COLO829 (cell line): ENCODE measurements at places on chromosomes 5 and 9.

- no peak for DNase-seq
Observed at GRCh38 chr5:150484964-150485692, 22.8 kb upstream of the NDST1 start.

GRCh38 chr5:78696637-78697036 lies 48.1 kb upstream of the LHFPL2 start:
- DNase-seq: no peak

DNA sequence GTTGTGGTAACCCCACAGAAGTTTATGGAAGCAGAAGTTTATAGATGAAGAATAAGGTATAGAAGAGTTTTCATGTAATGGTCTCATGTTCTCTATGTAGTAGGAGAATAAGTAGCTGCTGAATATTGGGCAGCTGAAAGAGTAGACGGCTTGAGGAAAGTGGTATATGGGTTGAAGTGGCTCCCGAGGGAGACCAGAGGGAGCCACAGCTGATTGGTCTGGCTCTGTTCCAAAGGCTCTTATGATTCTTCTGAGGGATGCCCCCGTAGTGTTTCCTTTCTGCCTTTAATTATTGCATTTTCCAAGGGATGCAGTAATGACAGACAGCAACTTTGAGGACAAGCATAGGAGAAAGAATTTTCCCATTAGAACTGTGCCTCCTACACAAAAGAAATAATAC lies 30.1 kb upstream of the TENT2 start:
- no peak for DNase-seq

DNA sequence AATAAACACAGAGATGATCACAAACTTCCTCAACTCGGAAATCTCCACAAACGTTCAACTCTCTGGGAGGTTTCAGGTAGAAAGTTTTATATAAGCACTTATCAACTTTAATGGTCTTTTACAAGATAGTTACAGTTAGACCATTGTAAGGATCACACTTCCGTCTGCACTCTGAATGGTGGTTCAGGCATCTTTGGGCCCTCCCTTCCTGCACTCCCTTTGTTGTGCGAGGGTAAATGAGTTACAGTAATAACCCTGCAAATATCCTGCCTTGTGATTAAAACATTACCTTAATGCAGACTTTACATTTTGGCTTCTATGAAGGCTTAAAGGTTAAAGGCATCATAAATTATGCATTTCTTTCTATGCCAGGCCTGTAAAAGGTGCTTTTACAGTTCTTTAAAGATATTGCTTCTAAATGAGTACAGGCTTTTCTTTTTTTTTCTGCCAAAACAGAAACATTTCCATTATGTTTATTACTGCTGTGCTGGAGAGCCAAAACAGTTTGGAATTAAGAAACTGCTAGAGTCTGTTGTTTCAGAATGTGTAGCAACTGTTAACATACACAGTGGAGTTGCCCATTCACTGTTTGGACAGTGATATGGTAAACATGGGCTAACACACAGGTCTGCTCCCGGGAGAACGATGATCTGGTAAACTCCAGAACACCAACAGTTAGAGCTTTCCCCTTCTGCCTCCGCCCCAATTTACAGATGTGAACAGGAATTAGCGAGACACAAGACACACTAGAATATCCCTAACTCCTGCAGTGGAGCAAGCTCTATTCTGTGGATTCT lies 1.1 kb downstream of the PRUNE2 start:
- DNase-seq: no peak

- no peak for DNase-seq
Observed at GRCh38 chr9:27193886-27194285, 84.9 kb downstream of the TEK start.

DNA sequence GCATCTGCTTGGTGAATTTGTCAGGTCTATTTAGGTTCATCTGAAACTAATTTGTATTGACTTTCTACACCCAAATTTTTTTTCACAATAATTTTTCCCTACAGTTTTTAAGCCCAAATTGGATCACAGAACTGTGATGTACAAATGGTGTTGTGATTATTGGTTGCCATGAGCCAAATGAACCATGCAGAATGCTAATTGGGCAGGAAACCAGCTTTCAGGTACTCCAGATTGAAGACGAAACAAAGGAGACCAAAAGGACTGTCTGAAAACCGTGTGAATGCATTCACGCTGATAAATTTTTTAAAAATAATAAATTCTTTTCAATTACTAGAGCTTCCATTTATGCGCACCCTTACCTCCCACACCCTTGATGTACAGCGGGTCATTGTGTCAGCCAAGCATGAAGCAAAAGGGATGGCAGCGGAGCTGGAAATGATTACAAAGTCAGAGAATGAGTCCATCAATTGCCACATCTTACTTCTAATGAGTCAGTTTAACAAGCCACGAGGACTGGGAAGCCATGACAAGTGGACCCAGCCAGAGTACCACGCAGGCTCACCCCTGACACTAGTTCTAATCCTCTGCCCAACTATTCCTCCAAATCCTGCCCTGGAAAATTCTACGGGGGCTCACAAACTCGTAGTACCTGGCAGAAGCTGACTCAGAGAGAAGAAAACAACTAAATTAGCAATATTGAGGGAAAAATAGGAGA lies 66.5 kb downstream of the SEMA6A start:
- DNase-seq: no peak

- DNase-seq: no peak
Observed at GRCh38 chr9:127865645-127866464, 11.4 kb upstream of the ENG start.
